ENCODE measurements at places on chromosomes 1 and 21. TPM values are rescaled to one million over a fixed set of nuclear protein-coding genes. Genes with fewer than 3 reads are reported as not detected.

Gene DLGAP3
- total RNA-seq: 0.42 TPM

Gene HNRNPCL2
- total RNA-seq: not detected

Gene CSTB
- 98.7 TPM for total RNA-seq

Gene QSOX1
- total RNA-seq: 59.4 TPM

Gene BLACAT1
- total RNA-seq: not detected

Gene CTH
- 1.5 TPM for total RNA-seq

Gene MIXL1
- total RNA-seq: 0.05 TPM

Gene AGT
- total RNA-seq: 0.12 TPM

Gene KIF1B
- total RNA-seq: 14.5 TPM

Gene GNG4
- 15.4 TPM for total RNA-seq

Measured in A549 treated with CORT108297 at 1 μM for 4 hours (cell line).